ENCODE measurements at places on chromosomes 5 and 9.

DNA sequence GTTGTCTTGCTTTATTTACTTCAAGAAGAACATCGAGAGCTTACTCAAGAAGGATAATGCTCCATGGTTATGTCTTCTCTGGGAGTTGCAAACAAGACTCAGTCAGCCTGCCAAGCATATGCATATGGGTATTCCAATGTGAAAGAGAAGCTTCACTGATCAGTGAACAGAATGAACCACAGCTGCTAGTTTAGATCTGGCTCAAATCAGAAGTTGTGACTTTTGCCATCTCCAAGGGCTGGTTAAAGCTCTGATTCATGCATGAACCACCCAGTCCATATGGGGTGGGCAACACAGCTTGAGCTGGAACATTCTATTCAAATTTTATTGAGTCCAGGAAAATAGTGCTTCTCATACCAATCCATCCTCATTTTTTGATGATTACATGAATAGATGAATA is 50.0 kb downstream of the ATPSCKMT start:
- no peak for DNase-seq

DNA sequence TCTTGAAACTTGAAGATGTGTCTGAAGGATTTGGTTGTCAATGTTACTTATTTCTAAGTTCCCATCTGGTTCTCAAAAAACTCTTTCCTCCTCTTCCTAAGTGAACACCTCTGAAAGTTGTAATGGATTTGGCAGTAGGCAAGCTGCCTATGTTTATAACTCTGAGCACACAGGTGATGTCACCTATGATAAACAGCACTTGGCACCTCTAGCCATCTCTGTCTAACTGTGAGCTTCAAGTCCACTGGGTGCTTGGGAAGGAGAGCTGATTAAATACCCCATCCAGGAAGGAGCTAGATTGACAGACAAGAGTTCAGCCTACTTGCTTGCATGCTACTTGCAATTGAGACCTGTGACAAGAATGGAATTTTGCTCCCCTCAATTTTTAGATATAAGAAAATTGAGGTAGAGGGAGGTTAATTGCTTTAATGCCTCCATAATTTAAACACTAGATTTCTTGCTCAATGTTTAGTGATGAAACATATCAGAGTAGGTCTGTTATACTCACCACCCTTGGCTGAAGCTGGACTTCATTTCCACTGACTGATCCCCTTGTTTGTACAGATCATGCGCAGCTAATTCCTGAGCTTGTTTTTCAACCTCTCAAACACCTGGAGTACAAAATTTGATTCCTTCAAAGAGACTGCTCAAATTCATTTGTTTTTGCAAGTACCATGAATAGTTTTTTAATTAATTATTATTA is 49.9 kb downstream of the PDE4D start:
- DNase-seq, result no peak

- no peak for DNase-seq
Observed at GRCh38 chr5:79971156-79971555, 19.9 kb downstream of the MTX3 start.

- no peak for DNase-seq
Observed at GRCh38 chr5:61837788-61838187, 468.2 kb upstream of the KIF2A start.

DNA sequence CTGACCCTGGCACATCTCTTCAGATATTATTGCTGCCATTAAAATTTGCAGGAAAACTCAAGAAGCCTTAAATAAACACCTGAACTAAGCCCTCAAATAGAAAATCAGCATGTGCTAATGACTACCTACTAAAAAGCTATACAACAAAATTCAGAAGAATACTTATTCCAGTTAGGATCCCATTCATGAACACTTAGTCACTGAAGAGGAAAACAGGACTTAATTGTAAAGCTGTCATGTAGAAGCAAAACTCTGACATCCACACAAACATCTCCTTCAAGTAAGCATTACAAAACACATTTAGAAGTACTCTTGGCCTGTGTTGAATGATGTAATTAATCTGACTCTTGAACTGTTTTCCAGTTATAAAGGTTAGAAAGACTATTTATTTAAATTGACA is 19.9 kb downstream of the ELL2 start:
- no peak for DNase-seq

- DNase-seq, result no peak
Observed at GRCh38 chr9:109286981-109287380, 33.9 kb downstream of the EPB41L4B start.

GRCh38 chr9:116234081-116234480 is 80.5 kb downstream of the PAPPA start:
- no peak for DNase-seq
